ENCODE measurements at places on chromosomes 16 and 17.

- no peak for DNase-seq
Measured at GRCh38 chr17:61427567-61427966, 24.7 kb upstream of the TBX4 start.

DNA sequence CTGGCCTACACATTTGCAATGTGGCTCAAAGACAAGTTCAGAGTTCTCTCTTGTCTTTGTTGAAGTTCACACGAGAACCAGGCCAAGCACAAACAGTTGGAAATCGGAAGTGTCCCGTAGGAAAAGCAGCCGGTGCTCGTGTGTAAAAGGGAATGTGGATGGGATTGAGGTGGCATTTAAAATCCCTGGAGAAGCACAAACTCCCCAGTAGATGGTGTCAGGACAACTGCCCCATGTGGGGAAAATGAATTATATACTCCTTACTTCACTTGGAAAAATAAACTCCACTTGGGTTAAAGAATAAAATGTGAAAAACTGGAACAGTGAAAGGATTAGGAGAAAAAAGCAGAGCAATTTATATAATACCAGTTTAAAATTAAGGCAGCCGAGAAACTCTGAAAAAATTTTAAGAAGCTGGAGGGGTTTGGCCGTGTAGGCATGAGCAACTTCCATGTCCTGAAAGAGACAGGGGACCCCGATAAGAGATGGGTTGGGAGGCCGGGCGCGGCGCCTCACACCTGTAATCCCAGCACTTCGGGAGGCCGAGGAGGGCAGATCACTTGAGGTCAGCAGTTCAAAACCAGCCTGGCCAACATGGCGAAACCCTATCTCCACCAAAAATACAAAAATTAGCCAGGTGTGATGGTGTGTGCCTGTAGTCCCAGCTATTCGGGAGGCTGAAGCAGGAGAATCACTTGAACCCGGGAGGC lies 28.1 kb downstream of the CBFA2T3 start:
- no peak for DNase-seq

DNA sequence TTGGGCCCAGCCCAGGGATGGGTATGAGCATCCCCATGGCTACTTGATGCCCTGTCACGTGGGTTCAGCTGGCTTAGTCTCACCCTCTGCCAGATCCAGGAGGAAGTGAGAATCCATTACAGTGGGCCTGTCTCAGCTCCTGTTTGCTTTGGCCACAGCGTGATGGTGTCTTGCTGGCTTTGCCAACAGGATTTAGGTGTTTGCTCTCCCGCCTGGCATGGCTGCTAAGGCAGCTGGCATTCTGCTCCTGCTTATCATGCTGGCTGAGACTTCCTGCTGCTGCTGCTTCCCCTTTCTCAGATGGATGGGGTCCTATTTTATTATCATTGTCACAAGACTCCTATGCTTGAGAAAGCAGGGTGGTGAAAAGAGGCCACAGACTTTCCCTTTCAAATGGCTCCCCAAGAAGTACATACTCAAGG lies 28.3 kb upstream of the HOXB13 start:
- no peak for DNase-seq

DNA sequence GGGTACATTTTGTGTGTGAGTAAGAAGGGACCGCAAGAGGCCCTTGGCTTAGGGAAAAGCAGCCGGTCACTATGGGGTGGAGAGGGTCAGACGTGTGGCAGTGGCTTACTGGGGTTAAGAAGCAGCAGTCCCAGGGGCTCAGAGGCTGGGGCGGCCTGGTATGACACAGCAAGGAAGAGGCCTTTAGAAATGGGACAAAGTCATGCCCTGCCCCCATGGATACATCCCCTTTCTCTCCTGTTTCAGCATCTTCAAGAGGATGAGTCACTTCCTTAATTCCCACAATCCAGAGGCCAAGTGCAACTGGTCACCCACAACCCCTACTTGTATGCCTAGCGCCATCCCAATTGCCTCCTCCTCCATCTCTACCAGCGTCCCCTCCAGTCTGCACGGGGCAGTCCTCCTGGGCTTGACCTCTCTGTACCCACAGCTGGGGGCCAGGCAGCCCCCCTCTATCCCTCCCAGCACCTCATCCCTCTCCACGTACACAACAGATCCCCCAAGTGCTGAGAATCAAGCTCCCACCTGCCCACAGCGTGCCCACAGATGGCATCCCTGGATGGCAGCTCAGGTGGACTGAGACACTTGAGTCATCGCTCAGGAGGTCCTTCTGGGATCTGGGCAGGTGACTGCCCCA lies 6.9 kb upstream of the EFTUD2 start:
- no peak for DNase-seq

GRCh38 chr16:49483651-49484450 lies 110.2 kb downstream of the C16orf78 start:
- DNase-seq, result no peak

- no peak for DNase-seq
Measured at GRCh38 chr17:62671553-62671952, 44.1 kb downstream of the MRC2 start.
